ENCODE measurements at places on chromosomes 12 and 14. TPM values are rescaled to one million over a fixed set of nuclear protein-coding genes. Genes with fewer than 3 reads are reported as not detected.

GRCh38 chr12:113103756-113104450 lies 31.7 kb downstream of the RASAL1 start:
- DNase-seq: no peak

- DNase-seq: no peak
These were observed 598.4 kb downstream of the RPL10L start for GRCh38 chr14:46053221-46053620.

DNA sequence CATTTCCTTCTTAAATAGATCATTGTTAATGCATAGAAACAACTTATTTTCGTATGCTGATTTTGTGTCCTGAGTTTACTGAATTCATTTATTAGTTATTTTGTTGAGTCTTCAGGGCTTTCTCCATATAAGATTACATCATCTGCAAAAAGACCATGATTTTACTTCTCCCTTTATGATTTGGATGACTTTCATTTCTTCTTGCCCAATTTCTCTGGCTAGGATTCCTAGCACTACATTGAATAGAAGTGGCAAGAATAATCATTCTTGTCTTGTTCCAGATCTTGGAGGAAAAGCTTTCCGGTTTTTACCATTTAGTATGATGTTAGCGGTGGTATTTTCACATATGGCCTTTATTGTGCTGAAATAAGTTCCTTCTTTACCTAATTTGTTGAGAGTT lies 303.0 kb upstream of the RTL1 start:
- no peak for DNase-seq

GRCh38 chr12:33703221-33703620 lies 263.6 kb upstream of the SYT10 start:
- no peak for DNase-seq

DNA sequence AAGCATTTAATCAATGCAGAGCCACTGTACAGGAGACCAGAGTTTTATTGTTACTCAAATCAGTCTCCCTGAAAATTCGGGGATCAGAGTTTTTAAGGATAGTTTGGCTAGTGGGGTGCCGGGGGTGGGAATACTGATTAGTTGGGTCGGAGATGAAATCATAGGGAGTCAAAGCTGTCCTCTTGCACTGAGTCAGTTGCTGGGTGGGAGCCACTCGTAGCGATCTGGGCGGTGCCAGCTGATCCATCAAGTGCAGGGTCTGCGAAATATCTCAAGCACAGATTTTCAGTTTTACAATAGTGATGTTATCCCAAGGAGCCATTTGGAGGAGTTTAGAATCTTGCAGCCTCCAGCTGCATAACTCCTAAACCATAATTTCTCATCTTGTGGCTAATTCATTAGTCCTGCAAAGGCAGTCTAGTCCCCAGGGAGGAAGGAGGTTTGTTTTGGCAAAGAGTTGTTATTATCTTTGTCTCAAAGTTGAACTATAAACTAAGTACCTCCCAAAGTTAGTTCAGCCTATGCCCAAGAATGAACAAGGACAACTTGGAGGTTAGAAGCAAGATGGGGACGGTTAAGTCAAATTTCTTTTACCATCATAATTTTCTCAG lies 169.4 kb upstream of the PLEKHG7 start:
- DNase-seq: no peak

AQP2 gene
- total RNA-seq: not detected

Data from glomerular endothelial cell (primary cell).